WTC11 (cell line): ENCODE measurements at places on chromosomes 2 and 18.

GRCh38 chr2:154194909-154195643 is 323.4 kb downstream of the GALNT13 start:
- DNase-seq, result no peak

- no peak for DNase-seq
These were observed 190.8 kb downstream of the TMEM247 start for GRCh38 chr2:46669996-46670793.

DNA sequence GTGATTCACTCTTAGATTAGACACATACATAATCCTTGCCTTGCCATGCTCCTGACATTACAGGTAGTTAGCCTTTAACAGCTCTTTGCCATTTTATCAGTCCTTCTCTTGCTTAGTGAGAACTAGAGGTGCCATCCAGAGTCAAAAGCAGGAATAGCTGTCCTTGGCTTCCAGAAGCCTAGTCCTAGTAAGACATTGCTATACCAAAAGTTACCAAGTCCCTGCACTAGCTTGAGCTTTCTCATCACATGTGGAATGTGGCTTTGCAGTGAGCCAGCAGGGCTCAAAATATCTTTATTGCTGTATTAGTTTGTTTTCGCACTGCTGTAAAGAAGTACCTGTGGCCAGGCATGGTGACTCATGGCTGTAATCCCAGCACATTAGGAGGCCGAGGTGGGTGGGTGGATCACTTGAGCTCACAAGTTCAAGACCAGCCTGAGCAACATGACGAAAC is 104.7 kb upstream of the NOSTRIN start:
- DNase-seq, result no peak

GRCh38 chr18:76553715-76554546 is 58.9 kb upstream of the ZNF516 start:
- no peak for DNase-seq

DNA sequence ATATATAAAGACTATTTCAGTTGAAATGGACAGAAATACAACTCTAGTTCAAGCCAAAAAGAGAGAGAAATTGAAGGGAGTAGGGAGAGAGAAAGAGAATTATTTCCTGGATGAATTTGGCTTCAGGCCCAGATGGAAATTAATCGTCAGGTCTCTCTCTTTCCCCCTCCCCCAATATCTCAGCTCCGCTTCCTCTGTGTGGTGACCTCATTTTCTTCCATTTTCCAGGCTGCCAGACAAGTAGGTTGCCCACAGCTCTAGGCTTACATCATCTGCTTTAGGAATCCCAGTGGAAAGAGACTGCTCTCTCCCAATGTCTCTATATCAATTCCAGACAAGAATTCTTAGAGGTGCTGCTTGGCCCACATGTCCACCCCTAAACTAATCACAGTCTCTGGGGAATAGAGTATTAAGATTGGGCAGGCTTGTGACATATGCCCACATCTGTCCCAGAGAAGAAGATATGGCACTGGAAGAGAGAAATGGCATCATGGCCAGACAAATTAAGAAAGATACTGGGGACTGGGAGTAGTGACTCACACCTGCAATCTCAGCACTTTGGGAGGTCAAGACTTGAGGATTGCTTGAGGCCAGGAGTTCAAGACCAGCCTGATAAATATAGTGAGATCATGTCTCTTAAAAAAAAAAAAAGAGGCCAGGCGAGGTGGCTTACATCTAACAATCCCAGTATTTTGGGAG is 37.2 kb upstream of the CFAP36 start:
- no peak for DNase-seq

GRCh38 chr2:1716441-1716840 is 27.9 kb downstream of the PXDN start:
- DNase-seq, result no peak

- no peak for DNase-seq
These were observed 1312.8 kb upstream of the ZEB2 start for GRCh38 chr2:145832681-145833080.

DNA sequence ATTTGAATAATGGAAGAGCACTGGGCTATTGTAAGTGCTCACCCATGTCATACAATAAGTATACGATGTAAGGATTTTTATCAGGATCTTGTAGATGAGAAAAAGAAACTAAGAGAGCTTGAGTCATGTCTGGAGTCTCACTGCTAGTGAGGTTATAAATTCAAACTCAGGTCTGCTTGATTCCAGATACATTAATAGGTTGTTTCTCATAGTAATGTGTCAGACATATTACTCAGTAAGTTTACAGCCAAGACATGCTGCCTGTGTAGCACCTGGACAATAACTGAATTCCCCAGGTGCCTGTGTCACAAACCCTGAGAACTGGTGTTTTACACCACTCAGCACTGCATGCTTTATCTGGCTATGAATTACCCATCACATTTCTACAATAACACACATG is 216.9 kb upstream of the LRP1B start:
- DNase-seq, result no peak

DNA sequence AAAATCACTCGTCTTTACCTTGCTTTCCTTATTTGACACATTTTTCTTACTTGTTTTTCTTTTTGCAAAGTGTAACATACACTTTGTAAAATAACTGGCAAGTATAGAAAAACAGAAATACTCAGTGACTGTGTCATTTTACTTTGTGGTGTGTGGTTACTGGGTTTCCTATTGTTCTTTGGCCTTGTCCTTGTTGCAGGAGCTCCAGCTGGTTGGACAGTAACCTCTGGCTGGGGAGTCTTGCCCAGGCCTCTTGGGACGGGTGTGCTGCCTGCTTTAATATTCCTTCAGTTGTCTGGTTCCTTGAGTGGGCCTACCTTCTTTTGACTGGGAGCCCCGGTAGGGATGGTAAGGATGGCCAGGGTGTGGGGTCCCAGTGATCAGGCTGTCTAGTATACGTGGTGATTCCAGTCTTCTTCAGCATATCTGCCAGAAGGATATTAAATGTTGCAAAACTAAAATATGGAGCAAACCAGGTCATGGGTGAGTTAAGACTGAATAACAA is 53.8 kb downstream of the RNF144A start:
- DNase-seq, result no peak

GRCh38 chr2:109189751-109190150 is 60.7 kb downstream of the SH3RF3 start:
- DNase-seq, result no peak

GRCh38 chr2:46770622-46771021 is 145.0 kb downstream of the MCFD2 start:
- no peak for DNase-seq

DNA sequence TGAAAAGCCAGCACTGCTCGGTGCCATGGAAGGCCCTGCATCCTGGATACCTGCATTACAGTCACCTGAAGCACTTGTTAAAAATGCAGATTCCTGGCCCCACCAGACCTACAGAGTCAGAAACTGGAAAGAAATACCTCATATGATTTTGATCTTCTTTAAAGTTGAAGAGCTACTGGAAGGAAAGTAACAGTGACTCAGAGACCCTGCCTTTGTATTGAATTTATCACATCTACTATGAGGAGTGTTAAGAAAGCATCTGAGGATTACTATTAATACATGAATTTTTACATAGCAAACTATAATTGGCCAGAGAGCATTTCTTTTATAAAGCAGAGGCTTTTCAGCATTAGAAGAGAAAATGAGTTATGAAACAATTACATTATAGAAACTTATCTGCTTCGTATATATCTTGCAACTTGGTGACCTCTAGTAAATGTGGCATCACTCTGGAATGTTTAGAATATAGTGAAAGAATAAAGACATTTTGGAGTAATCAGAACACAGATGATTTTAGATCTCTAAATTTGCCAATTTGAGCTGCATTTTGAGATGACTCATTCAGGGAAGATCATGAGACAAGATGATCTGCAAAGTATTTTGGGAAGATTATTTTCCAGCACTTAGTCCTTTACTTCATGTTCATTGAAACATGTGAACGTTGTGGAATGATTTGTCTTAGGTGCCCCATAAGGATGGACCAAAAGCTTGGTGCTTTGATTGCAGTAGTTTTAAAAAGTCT is 12.2 kb downstream of the PTPRM start:
- DNase-seq, result no peak

DNA sequence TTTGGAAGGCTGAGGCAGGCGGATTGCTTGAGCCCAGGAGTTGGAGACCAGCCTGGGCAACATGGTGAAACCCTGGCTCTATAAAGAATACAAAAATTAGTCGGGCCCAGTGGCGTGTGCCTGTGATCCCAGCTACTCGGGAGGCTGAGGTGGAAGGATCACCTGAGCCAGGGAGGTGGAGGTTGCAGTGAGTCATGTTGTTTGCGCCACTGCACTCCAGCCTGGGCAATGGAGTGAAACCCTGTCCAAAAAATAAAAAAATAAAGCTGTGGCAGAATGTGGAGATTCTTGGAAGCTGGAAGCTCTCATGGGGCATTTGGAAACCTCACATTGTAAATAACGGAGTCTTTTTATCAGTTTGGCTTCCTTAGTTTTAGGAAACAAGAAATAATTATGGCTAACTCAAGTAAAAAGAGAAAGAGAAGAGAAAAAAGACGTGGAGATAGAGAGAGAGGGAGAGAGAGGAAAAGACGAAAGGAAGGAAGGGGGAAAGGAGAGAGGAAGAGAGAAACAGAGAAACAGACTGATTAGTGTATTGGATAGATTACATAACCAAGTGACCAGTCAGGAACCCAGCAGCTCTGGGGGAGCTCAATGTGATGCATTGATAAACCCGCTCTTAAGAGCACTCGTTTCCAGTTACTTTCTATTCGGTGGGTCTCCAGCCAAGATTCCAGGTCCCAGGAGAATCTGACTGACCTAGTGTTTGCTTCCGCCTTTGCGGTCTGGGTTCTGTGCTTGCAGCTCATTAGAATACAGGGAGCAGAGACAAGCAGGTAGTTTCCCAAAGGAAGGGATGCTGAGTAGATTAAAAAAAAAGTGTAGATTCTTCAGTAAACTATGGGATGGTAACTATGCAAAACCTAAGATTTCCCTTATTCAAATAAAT is 1.1 kb upstream of the SPAST start:
- no peak for DNase-seq

GRCh38 chr18:58201733-58202730 is 158.0 kb downstream of the NEDD4L start:
- no peak for DNase-seq

DNA sequence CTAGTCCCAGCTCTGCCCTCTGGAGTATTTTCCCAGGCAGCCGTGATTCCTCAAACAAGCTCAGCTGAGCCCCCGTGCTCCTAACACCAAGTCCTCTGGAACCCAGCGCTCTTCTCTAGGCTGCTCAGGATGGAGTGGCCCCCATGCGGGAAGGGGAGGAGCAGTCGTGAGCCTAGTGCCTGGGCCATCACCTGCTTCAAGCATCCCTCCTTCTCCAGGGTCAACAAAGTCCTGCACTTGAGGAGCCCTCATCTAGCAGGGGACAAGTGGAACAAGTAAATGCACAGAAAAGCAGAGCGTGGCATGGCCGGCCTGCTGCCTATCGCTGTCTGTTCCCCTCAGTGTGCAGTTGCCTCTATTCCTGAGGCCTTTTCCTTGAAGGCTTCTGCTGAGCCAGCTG is 168.6 kb downstream of the INHBB start:
- DNase-seq, result no peak

DNA sequence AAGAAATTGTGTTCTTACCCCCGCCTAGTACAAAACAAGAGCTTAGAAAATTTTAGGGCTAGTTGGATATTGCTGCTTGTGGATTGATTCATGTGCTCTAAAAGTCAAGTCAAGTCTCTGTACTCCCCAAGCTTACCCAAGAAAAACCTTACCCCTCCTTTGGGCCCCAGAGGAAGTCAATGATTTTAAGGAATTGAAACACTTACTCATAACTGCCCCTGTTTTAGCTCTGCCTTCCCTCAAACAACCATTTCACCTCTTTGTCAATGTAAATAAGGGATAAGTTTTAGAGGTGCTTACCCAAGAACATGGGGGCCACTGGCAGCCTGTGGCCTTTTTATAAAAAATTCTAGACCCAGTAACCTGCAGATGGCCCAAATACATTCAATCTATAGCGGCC is 136.6 kb upstream of the RMP24 start:
- no peak for DNase-seq

GRCh38 chr2:188675391-188676009 is 298.7 kb upstream of the COL3A1 start:
- no peak for DNase-seq

DNA sequence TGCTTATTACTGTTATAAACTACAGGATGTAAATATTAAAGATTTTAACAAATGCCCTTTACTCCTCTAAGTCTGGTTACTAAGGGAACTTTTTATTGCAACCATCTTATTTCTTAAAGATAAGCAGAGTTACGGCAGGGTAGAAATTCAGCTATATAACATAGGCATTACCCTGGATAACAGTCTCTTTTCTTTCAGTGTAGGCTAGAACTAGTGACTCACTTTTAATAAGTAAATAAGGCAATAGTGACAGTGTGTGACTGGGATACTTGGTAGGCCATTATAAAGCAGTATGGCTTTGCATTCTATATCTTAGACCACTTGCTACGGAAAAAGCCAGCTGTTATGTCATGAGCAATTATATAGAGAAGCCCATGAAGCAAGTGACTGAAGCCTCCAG is 1041.0 kb upstream of the NRXN1 start:
- DNase-seq, result no peak

GRCh38 chr2:43106559-43107527 is 119.6 kb downstream of the ZFP36L2 start:
- DNase-seq, result no peak

DNA sequence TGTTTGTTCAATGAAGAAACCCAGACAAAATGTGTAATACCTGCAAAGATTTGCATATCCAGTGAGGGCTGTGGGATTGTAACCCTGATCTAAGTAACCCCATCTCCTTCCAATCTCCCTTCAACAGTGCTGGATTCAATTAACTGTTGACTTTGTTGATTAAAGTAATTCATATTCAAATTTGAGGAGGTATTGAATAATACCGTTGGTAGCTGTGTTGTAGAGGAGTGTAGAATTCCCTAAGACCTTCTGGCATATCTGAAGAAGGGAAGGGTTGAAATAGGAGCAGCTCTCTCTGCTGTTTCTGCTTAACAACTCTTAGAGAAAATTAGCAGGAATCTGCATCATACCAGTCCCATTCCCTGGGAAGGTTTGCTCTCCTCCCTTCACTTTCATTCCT is 28.2 kb downstream of the MAIP1 start:
- DNase-seq, result no peak

DNA sequence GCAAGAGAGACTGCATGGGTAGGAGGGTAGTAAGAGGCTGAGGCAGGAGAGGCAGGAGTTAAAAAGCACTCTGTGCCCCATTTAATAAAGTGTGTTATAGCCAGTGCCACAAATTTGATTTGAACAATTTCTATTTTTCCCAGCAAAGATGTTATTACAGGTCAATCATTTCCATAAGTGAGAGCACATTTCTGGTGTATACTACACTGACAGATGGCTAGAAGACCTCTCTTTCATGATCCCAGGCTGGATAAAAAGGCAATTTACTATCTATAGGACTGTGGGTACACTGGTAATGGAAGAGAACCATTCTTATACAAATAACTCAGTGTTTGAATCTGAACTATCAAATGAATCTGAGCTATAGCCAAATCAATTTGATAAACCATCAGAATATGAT is 176.2 kb downstream of the FSHR start:
- DNase-seq, result no peak

- DNase-seq, result no peak
These were observed 663.7 kb upstream of the LRATD1 start for GRCh38 chr2:13968811-13969210.

- DNase-seq, result no peak
These were observed 5.0 kb upstream of the MYO5B start for GRCh38 chr18:50199921-50200320.
